Activated CD8-positive, alpha-beta T cell treated with anti-CD3 and anti-CD28 coated beads for 36 hours (primary cell): ENCODE measurements at places on chromosomes 16 and 17. TPM values are rescaled to one million over a fixed set of nuclear protein-coding genes. Genes with fewer than 3 reads are reported as not detected.

DNA sequence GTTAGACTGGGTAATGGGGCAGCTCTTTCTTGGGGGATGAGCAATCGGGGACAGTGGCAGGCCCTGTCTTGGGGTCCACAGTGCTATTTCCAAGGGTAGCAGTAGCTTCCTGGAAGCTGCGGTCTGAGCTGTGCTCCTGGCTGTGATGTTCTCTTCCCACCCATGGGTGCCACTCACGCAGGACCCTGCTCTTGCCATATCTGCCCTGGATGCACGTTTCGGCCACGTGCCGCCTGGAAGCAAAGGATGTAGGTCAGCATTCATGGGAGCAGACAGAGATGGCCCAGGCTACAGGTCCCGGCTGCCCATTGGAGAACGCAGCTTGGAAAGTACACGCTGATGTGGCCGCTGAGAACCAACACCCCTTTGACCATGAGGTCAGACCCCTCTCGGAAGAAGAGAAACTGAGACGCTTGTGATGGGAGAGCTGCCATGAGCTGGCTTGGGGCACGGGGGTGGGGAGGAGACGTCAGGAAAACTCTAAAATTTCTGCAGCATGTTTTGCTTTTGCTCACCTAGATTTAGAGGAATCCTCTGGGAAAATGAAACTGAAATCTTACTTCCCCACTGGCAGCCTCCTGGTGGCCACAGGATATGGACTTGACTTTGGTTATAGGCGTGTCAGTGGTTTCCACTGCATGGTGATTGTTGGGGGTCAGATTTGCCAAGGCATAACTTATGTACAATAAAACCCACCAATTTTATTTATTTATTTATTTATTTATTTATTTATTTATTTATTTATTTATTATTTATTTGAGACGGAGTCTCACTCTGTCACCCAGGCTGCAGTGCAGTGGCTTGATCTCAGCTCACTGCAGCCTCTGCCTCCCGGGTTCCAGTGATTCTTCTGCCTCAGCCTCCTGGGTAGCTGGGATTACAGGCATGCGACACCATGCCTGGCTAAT, 36.2 kb upstream of the IRF8 start:
- no peak overlapping the region for H3K4me3 ChIP-seq
- no peak for DNase-seq
- H3K4me1 ChIP-seq = peaks cover 9% of the 10 kb centered on the region
- H3K27me3 ChIP-seq = peaks cover 2% of the 10 kb centered on the region
- H3K36me3 ChIP-seq = no peaks in the 10 kb centered on the region

The GSE1 gene
- total RNA-seq = 33.6 TPM

The CEP295NL gene
- 0.18 TPM for total RNA-seq

The CCDC144A gene
- total RNA-seq = 2.4 TPM

DNA sequence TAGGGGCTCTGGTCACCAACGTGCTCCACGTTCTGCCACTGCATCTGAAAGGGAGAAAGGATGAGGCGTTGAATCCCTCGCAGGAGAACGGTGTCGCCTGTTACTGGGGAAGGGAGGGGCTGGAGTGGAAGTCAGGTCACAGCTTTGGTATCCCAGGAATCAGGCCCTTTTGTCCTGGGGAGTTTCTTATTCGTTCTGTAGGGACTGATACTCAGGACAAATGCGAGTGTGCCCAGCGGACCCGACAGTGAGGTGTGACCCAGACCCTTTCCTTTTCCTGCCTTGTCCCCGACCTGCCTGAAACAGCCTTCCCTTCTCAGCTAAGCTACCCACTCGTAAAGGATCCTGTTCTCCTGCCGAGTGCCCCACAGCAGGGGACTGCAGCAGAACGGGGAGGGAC, 177.5 kb downstream of the VPS53 start:
- DNase-seq = no peak
- no peak overlapping the region for H3K4me3 ChIP-seq
- H3K27ac ChIP-seq = no peak overlapping the region
- H3K36me3 ChIP-seq = peaks cover 46% of the 10 kb centered on the region

DNA sequence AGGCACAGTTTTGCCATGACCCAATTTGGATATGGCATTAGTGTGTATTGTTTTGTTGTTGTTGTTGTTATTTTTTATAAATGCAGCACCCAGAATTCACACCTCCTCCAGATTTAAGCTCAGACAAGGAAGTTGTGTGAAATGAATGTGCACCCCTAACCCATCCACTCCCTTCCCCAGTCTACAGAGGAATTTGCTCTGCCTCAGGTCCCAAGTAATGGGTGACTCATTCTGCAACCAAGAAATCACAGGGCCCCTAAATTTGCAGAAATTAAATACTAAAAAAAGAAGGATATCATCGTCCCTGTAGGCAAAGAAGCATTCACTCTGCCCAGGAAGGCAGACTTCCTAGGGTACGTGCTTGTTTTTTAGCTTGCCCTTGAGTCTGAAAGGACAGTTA, 62.3 kb downstream of the CLEC16A start:
- peaks cover 6% of the 10 kb centered on the region for H3K4me1 ChIP-seq
- H3K36me3 ChIP-seq = peaks cover 20% of the 10 kb centered on the region
- no peak overlapping the region for H3K4me3 ChIP-seq
- no peak overlapping the region for H3K27ac ChIP-seq
- H3K27me3 ChIP-seq = no peaks in the 10 kb centered on the region

GRCh38 chr16:30761427-30761927, 385 bp downstream of the CFAP119 start:
- H3K36me3 ChIP-seq = peaks cover 28% of the 10 kb centered on the region
- peak overlapping the region; percentile 93 for H3K4me3 ChIP-seq
- H3K27ac ChIP-seq = peak overlapping the region; percentile 82
- DNase-seq = peak; percentile 77
- peaks cover 21% of the 10 kb centered on the region for H3K4me1 ChIP-seq

The RSKR gene
- 24.9 TPM for total RNA-seq

GRCh38 chr17:41004397-41004796, 4.5 kb downstream of the KRTAP3-1 start:
- peaks cover 2% of the 10 kb centered on the region for H3K27me3 ChIP-seq
- no peaks in the 10 kb centered on the region for H3K36me3 ChIP-seq
- no peak overlapping the region for H3K27ac ChIP-seq
- H3K4me1 ChIP-seq = no peaks in the 10 kb centered on the region
- H3K4me3 ChIP-seq = no peak overlapping the region

DNA sequence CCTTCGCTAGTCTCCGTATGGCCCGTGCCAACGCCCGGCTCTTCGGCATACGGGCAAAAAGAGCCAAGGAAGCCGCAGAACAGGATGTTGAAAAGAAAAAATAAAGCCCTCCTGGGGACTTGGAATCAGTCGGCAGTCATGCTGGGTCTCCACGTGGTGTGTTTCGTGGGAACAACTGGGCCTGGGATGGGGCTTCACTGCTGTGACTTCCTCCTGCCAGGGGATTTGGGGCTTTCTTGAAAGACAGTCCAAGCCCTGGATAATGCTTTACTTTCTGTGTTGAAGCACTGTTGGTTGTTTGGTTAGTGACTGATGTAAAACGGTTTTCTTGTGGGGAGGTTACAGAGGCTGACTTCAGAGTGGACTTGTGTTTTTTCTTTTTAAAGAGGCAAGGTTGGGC, 2.5 kb downstream of the RPL13 start:
- no peaks in the 10 kb centered on the region for H3K27me3 ChIP-seq
- peak overlapping the region; percentile 90 for H3K27ac ChIP-seq

The ACSM2A gene
- total RNA-seq = not detected

DNA sequence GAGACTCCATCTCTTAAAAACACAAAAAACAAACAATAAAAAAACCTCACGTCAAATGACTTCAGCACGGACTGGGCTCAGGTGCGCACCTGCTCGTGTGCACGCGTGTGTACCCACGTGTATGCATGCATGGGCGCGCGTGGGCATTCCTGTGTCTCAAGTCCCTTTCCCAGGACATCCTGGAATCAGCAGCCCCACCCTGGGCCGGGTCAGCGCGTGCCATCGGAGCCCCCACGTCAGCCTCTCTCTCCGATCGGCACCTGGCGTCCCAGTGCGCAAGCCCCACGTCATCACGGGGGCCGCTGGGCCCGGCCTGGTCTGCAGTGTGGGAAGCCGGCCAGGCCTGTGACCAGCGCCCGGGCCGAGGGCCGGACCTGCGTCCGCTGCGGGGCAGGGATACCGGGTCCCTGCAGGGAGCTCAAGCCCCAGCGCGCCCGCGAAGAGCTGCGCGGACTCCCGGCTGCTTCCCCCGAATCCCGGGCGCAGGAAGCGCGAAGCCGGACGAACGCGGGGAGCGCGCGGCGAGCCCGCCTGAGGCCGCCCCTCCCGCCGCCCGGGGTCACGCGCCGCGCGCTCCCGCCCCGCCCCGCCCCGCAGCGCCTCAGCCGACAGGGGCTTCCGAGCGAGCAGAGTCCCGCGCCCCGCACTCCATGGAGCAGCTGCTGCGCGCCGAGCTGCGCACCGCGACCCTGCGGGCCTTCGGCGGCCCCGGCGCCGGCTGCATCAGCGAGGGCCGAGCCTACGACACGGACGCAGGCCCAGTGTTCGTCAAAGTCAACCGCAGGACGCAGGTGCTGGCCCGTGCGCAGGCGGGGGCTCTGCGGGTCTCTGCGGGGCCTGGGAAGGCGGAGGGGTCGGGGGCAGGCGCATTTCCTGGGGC, at the start of gene FN3K:
Gene FN3K, plus strand, starts transcription at position 629 of the 880 bp plus-strand sequence. Its CDS starts 22 bp downstream, at position 651.
- no peak within 1 kb of the TSS for H3K27ac ChIP-seq
- peaks cover 20% of the 10 kb centered on the region for H3K36me3 ChIP-seq
- no peaks in the 10 kb centered on the region for H3K27me3 ChIP-seq
- DNase-seq = peak; percentile 20
- peaks cover 2% of the 10 kb centered on the region for H3K4me1 ChIP-seq

The MRPS34 gene
- total RNA-seq = 175 TPM

GRCh38 chr16:5030251-5030870, 3.4 kb downstream of the NAGPA start:
- DNase-seq = no peak
- H3K36me3 ChIP-seq = peaks cover 3% of the 10 kb centered on the region
- H3K27me3 ChIP-seq = no peaks in the 10 kb centered on the region
- peaks cover 18% of the 10 kb centered on the region for H3K4me1 ChIP-seq
- H3K27ac ChIP-seq = no peak overlapping the region

DNA sequence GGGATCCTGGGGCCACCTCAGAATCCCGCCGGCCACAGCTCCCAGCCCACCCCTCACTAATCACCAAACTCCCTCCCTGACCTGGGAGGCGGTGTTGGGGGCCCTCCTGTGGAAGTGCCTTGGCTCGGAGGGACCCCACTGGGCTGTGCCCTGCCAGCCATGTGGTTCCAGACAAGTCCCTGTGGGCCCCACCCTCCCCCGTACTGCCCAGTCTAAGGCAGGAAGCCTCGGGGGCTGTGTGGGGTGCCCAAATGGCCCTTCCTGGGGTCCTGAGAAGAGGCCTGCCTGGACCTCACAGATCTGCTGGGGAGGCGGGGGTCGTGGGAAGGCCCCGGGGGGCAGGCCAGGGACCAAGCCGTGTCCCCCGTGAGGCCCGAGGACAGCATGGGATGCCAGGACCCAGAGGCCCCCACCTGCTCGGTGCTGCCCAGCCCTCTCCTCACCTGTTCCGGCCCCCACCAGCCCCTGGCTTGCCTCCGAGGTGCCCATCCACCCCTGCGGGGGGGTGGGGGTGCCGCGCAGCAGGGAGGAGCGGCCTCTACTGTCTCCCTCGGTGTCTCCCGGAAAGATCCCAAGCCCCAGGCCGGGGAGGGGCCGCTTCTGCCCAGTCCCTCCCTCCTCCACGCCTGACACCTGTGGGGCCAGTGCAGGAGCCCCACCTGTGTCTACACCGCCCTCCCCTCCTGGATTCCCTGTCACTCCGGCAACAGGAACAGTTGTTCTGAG, 9.3 kb upstream of the KREMEN2 start:
- no peak overlapping the region for H3K4me3 ChIP-seq
- peaks cover 10% of the 10 kb centered on the region for H3K27me3 ChIP-seq

The OTOP3 gene
- total RNA-seq = not detected
